Activated CD4-positive, alpha-beta T cell treated with anti-CD3 and anti-CD28 coated beads for 1 hour (primary cell): ENCODE measurements at places on chromosomes 1 and 21.
A peak's percentile ranks its signal among the peaks of the same experiment; 100 is the strongest.

DNA sequence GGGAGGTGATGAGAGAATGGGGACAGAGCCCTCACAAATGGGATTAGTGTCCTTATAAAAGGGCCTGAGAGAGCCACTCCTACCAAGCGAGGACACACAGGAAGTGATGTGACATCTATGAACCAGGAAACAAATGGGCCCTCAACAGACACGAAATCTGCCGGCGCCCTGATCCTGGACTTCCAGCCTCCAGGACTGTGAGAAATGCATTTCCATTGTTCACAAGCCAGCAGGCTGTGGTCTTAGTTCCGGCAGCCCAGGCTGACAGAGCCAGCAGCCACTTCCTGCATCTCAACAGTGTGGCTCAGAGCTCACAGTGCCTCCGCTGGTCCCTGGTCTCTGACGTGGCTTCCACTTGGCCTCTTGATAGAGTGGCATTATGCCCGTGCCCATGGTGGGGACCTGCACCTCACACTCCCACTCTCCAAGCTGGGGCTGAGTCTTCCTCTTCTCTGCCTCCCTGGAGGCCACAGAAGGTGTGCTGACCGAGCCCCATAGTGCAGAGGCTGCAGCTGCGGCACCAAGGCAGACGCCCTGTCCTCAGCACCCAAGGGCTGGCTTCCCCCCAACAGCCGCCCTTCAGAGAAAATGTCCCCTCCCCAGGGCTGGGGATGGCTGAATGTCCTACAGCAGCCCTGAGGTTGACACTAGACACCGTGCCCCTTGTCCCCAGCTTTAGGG is 44.9 kb downstream of the ACOT7 start:
- DNase-seq, result peak; percentile 34

DNA sequence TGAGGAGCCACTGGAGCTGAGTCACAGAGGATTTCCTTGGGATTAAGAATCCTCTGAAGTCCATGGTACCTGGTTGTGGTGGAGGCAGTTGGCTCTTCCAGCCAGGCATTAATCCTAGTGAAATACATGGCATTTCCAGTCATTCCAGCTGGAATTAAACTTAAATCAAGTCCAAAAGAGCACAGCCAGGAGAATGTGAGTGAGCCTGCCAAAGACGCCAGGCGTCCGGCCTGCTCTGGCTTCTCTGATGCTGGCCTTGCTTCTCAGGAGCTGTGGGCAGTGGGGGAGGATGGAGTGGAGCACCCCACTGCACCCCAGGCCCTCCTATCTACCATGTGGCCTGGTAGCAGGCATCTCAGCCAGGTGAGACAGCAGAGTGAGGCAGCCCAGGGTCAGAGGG is 23.4 kb upstream of the TENT5C start:
- no peak for DNase-seq

DNA sequence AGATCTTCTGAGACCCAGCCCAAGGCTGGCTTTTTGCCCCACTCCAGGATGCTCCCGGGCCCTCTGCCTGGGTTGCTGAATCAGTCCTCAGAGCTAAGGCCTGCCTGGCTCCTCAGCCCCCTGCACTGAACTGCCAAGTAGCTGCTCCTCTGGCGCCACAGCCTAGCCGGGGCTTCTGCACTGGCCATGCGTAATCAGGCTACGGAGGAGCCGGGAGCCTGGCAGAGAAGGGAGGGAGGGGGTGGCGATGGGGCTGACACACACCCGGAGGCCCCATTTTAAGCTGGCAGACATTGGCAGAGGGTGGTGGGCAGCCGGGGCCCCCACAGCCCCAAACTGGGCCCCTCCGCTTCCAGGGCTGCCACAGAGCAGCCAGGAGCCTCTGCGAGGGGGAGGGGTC is 38.7 kb downstream of the ALPL start:
- no peak for DNase-seq

DNA sequence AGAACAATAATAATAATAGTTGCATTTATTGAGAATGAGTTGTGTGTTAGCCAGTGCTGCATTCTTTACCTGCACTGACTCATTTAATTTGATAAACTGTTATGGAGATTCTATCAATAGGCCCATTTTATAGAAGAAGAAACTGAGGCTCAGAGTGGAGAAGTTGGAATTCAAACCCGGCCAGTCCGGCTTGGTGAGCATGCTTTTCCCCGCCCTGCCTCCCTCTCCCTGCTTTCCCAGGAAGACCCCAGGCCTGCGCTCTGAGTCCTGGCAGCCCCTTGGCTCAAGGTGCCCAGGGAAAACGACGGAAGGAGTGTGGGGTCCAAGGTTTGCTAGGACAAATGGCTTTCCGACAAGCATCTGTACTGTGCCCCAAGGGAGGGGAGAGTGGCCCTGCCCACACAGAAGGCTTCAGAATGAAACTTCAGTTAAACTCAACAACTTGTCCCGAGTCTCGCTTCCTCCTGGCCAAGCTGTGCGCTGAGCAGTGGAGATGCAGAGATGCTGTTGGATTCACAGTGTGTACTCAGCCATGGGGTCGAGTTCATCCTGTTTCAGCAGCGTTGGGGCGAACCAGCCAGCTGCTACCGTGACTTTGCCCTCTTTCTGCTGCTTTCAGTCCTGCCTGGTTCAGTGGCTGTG is 23.3 kb upstream of the PADI6 start:
- no peak for DNase-seq

- no peak for DNase-seq
These were observed 54.5 kb downstream of the IRF2BP2 start for GRCh38 chr1:234555390-234556024.

GRCh38 chr1:44368471-44369151 is 13.6 kb upstream of the ERI3 start:
- no peak for DNase-seq

DNA sequence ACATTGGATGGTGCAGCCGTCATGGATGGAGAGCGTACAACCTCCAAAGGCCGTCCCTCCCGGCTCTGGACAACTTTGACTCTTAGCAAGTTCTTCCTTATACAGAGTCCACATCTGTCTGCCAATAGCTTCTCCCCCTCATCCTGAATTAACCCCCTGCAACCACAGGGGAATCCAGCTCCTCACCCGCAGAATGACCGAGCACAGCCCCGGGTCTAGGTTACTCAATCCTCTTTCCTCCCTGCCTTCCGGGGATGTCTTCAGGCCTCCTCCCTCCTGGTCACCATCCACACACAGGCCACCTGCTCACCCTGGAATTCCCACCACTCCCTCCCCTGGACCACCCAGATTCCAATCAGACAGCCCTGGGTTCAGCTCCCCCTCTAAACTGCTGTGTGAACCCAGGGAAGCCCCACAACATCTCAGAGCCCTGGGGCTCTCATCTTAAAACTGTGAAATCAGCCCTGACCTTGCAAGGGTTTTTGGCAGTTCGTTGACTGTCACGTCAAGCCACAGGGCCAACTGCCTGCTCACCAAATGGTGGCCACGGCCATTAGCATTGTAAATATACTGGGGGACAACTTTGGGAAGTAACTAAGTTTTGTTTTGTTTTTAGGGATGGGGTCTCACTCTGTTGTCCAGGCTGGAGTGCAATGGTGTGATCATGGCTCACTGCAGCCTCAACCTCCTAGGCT is 54.2 kb downstream of the HSPG2 start:
- DNase-seq, result no peak

DNA sequence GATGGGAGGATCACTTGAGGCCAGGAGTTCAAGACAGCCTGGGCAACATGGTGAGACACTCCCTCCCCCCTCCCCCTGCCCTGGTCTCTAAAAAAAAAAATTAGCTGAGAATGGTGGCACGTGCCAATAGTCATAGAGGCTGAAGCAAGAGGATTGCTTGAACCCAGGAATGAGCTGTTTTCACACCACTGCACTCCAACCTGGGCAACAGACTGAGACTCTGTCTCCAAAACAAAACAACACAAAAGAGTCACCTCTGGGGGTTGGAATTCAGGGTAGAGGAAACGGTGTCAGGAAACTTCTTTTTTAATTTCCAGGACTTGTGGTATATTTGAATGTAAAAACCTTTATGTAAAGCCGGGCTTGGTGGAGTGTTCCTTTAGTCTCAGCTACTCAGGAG is 43.2 kb downstream of the RHOU start:
- DNase-seq, result no peak

DNA sequence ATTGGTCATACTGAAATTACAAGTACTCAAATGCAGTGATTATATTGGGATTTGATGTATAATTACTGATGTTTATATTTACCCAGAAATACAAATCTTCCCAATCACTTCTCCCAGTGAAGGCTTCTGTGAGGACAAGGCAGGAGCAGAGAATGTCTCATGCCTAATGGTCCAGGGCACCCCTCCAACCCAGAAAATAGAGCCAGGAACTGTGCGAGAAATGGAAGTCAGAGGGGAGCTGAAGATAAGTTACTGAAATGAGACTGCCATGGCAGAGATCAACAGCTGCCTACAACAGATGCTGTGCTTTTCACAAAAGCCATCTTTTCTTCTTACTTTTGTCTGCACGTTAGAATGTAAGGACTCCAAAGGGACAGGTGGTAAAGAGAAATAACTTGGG is 171.2 kb downstream of the TTLL7 start:
- DNase-seq, result no peak

GRCh38 chr1:155809088-155809487 is 47.9 kb downstream of the GON4L start:
- no peak for DNase-seq

DNA sequence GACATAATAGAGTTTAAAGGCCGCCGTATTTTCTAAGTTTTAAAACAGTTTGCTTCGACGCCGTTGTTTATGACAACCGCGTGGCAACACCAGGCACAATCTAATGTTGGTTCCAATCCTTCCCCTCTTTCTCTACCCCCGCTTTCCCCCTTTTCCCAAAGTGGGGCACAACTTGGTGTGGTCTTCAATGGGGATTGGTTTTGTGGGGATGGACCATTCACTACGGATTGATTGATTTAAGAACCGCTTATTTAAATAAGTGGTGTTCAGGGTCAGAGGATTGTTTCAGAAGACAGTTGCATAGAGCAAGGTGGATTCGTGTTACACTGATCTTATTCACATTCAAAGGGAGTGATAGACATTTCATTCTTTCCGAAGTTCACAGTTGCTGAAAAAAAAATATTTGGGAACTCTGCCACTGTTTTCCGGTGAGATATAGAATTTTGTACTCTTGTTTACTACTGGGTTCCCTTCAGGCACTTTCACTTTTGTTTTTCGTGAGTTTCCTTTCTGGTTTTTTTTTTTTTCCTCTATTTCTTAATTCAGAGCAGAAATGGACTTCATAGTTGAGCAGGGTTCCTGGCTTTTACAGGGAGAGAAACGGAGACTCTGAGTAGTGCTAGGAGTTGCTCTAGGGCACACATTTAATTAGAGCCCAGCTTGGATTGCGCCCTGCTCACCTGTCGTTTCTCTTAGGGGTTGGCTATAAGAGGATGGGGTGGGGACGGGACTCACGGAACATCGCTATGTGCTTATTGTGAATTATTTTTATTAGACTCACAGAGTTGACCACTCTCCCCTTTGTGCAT is 79.6 kb upstream of the AK4 start:
- no peak for DNase-seq

DNA sequence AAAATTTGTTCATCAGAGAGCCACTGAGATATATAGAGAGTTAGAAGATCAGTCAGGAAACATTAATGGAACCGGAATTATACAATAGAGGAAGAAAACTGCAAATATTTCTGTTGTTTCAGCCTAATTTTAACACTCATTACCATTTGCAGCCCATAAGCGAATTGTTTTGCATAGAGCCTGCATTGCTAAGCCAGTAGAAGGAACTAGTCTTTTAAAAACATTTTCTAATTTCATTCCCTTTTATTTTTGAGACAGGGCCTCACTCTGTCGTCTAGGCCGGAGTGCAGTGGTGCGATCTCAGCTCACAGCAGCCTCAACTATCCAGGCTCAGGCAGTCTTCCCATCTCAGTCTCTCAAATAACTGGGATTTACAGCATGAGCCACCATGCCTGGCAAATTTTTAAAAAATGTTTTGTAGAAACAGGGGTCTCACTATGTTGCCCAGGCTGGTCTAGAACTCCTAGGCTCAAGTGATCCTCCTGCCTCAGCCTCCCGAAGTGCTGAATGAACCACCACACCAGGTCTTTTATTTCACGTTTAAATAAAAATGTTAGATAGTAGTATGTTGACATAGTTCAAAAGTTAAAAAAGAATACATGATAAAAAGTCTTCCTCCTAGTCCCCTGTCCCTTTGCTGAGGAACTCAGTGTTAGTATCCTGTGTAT is 25.3 kb downstream of the MPZL1 start:
- no peak for DNase-seq

DNA sequence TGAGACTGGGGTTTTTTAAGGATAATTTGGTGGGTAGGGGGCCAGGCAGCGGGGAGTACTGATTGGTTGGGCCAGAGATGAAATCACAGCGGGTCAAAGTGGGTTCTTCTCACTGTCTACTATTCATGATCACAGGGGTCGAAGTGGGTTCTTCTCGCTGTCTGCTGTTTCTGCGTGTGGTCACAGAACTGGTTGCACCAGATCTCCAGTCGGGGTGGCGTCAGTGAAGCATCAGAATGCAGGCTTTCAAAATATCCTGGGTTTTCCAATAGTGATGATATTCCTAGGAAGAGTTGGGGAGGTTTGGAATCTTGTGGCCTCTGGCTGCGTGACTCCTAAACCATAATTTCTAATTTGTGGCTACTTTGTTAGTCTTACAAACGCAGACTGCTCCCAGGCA is 45.1 kb downstream of the TRPM2 start:
- DNase-seq, result no peak

GRCh38 chr1:151060007-151060656 is at the start of gene MLLT11:
MLLT11 (plus strand) TSS chr1:151060397; CDS start chr1:151067225, 6,828 bp downstream.
- no peak for DNase-seq

GRCh38 chr21:44838951-44839350 is 21.1 kb upstream of the SUMO3 start:
- DNase-seq, result no peak

DNA sequence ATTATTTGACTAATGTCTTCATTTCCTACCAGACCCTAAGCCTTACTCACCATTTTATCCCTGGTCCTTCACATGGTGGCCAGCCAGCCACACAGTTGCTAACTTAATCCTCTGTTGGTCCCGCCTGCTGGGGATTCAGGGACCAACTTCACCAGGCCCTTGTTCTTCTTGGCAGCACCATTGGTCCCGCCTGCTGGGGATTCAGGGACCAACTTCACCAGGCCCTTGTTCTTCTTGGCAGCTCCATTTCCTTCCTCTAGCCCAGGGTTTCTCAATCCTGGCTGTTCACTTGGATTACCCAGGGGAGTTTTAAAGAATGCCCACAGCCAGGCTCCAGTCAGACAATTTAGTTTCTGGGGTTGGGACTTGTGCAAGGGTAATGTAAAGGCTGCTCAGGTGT is 233.1 kb upstream of the CSF3R start:
- no peak for DNase-seq

DNA sequence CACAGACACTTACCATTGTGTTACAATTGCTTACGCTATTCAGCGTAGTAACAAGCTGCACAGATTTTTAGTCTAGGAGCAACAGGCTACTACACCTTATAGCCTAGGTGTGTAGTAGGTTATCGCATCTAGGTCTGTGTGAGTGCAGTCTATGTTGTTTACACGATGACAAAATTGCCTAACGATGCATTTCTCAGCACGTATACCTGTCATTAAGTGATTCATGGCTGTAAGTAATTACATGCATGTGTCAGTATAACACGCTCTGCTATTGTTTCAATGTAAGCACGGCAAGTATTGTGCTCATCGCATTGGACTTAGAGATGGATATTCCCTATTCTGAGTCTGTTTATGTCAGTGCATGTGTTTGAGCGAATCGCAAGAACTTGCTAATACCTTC is 15.7 kb upstream of the ZBTB18 start:
- no peak for DNase-seq

GRCh38 chr1:184661801-184662200 is 92.9 kb downstream of the EDEM3 start:
- no peak for DNase-seq

- no peak for DNase-seq
These were observed 127.8 kb upstream of the GREM2 start for GRCh38 chr1:240739754-240740153.
